SW480 (cell line): ENCODE measurements at places on chromosomes 1 and 21.

DNA sequence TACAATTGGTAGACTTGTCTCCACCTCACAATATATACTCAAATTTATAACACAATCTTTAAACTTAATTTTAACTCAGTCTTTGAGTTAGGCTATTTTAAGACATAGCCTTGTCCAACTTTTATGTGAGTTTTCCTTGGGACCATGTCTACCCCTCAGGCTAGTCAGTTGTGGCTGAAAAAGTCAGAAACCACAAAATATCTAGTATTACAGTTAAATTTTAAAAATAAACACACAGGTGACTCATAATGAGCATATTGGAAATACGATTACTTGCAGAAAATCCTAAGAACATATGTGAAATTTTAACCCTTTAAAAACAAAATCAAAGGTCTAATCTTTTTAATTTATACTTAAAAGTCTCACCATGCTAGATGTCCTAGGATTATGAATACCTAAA, 4.8 kb upstream of the ASB17 start:
- no peak for DNase-seq

- no peak for DNase-seq
Observed at GRCh38 chr21:43820466-43820865, 31.1 kb downstream of the RRP1 start.

GRCh38 chr1:182051938-182052337, 9.6 kb downstream of the ZNF648 start:
- DNase-seq, result no peak

DNA sequence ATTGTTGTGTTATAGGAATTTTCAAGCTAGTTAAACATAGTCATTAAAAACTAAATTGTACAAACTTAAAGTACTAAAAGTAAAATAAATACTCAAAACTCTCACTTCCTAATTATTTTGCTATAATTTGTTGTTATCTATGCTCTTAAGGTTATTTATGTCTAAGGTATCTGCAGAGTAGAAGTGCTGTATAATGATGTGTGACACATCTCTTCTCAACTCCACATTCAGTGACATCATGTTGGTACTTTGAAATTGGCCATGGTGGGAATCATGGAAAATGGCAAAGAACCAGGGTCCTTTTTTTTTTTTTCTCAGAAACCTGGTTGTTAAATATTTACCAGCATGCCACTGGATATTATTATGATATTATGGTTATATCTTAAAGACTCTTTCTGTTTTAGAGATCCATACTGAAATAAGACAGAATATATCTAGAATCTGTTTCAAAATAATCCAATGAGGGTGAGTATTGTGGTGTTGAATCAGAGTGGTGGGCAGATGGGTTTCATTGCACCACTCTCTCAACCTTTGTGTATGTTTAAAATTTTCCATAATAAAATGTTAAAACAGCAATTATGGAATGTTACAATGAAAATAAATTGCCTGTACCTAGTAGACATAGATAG, 22.4 kb downstream of the LRRC8B start:
- DNase-seq, result no peak

GRCh38 chr1:185279571-185279970, 37.5 kb downstream of the IVNS1ABP start:
- no peak for DNase-seq

DNA sequence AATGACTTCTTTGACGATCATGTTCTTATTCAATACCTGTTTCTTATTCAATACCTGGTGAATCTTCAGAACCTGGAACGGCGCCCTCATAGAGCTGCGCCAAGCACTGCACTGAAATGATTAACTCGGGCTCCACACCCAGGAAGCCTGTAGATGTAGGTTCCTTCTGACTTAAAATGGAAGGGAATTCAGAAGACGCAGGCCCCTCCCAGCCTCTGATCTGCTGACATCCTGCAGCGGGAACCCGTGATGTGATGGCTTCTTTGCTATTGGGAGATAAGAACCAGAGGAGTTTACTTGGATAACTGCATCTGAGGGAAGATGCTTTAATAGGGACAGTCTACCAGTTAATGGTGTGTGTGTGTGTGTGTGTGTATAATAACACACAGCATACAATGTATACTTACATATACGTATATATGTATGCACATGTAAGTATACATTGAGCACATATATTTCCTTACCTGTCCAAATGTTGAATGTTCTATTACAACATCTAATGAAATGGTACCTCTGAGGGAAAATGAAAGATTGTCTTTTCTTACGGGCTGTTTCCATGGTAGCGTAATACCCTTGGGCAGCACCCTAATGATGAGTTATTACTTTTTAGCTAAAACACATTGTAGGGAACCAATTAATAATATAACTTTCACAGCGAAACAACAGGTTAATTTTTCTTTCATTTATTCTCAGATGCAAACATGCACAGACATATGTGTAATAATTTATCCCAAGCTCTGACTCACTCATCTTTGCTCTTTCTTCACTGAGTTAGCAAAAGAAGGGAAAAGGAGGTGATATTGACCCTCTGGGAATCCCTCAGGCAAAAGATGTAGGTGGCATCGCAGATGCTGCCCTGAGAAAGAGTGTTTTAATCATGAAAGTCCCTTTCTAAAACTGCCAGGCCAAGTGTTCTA, 379.8 kb downstream of the SIPA1L2 start:
- no peak for DNase-seq
